ENCODE measurements at places on chromosomes 2 and 18. TPM values are rescaled to one million over a fixed set of nuclear protein-coding genes. Genes with fewer than 3 reads are reported as not detected.
A peak's percentile ranks its signal among the peaks of the same experiment; 100 is the strongest.

DNA sequence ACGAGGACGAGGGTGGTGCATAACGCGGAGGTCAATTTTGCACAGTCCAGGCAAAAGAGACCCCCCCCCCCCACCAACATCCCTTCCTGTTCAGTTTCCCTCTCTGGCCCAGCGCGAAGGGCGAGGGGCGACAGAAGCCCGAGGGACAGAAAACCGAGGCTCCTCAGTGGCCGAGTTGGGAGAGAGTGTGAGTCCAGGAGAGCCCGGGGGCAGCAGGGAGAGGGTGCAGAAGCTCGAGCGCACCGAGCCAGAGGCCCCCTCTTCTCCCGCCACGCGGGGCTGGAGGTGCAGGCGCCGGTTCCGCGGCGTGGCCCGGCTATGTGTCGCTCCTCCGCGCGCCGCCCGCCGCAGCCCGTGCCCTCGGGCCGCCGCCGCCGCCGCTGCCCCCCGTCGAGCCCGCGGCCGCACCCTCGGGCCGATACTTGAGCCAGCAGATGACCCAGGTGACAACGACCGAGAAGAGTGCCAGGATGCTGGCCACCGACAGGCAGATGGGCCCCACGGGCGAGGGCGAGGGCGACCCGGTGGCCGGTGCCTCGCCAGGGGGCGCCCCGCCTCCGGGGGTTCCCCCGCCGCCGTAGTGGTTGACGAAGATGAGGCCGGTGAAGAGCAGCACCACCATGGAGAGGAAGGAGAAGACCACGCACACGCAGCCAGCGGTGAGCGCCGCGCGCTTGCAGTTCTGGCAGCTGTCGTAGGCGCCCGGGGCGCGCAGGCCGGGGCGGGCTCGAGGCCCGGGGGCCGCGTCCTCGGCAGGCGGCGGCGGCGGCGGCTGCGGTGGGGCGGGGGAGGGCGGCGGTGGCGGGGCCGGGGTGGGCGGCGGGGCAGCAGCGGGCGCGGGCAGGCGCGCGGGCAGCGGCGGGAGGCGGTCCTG lies 20.2 kb upstream of the PAX3 start:
- DNase-seq = no peak

The C2orf78 gene
- total RNA-seq = not detected

DNA sequence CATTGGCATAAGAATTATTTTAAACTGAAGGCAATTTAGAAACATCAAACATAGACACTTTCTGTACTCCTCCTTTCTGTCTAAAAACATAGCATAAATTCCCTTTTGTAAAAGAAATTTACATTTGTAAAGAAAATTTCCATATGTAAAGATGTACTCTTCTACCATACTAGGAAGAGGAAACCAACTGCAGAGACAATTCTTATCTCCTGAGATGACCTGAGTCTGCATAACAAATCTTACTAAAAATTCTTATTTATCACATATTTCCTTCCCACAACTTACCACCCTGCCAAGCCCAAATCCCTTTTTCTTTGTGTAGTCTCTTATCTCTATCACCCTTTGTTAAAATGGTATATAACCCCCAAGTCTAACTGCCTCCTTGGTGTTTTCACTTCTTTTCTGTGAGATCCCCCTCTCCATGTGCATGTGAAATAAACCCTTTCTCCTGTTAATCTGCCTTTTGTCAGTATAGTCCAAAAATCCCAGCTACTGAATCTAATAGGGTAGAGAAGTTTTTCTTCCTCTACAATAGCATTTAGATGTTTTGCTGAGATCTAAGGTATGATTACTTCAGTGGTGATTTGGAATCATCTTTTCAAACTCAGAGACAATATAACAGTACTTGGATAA lies 81.0 kb downstream of the CHN1 start:
- no peak for DNase-seq

The EPB41L3 gene
- 28.0 TPM for total RNA-seq

DNA sequence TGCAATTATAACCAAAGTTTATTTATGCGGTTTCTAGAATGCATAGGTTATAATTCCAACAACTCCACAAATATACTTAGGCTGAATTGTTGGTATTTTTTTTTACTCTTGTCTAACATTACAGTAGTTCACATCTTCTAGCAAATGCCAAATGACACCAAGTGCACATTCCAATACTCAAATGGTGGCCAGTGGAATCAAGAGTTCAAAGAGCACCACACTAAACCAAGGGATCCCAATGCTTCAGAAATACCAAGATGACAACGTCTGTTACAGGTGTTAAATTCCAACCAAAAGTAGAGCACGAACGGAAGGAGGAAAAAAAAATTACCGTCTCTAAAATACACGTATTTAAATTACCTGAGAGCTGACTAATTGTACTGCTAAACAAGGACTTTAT lies 136.2 kb downstream of the TMEM247 start:
- DNase-seq = no peak

- no peak for DNase-seq
Measured at GRCh38 chr2:9052821-9053533, 49.5 kb upstream of the MBOAT2 start.

The DPP4 gene
- 203 TPM for total RNA-seq

DNA sequence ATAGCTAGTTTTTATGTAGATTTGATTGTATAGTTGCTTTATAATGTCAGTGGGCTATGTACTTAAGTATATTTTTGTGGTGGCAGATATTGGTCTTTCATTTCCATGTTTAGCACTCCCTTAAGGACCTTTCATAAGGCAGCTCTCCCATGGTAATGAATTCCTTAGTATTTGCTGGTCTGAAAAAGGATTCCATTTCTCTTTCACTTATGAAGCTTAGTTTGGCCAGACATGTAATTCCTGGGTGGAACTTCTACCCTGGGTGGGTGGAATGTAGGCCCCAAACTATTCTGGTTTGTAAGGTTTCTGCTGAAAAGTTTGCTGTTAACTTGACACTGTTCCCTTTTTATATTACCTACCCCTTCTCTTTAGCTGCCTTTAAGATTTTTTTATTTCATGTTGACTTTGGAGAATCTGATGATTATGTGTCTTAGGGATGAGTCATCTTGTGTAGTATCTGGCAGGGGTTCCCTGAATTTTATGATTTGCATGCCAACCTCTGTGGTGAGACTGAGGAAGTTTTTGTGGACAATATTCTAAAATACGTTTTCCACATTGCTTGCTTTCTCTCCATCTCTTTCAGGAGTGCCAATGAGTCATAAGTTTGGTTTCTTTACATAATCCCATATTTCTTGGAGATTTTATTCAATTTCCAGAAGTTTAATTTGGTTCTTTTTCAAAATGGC lies 65.4 kb upstream of the VRK2 start:
- peak; percentile 84 for DNase-seq

The RNMT gene
- total RNA-seq = 30.0 TPM

DNA sequence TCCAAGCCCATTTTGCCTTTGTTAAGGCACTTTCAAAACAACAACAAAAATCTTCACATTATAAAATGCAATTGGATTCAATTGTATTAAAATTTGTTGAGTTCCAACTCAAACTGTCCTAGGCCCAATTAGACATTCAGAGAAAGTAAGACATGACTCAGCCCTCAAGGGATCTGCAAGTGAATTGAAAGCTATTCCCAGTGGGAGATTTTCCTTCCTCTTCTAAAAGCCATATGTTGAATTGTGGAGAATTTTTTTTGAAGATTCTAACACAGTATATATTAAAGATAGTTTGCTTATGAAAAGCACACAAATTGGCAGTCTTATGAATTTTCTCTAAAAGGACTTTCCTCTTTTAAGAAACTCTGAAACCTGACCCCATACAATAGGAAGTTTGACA lies 268.0 kb upstream of the PARD3B start:
- no peak for DNase-seq

- no peak for DNase-seq
Measured at GRCh38 chr2:84187258-84187657, 271.8 kb downstream of the SUCLG1 start.

DNA sequence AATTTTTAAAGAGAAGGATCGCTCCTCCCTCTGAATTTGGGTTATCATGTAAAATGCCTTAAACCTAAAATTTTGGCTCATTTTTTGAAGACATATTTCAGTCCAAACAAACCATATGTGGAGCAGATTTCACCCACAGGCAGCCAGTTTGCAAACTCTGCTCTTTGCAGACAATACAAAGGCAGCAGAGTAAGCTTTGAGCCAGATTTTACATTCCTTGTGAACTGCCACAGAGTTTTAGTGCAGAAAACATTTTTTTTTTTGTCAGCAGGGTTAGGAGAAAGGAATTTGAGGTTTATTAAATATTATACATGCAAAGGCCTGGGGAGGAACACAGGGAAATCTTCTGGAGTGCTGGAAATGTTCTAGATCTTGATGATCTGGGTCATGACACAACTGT lies 171.9 kb upstream of the FN1 start:
- peak; percentile 87 for DNase-seq

- no peak for DNase-seq
Measured at GRCh38 chr2:238097201-238097987, 2.7 kb upstream of the ESPNL start.

DNA sequence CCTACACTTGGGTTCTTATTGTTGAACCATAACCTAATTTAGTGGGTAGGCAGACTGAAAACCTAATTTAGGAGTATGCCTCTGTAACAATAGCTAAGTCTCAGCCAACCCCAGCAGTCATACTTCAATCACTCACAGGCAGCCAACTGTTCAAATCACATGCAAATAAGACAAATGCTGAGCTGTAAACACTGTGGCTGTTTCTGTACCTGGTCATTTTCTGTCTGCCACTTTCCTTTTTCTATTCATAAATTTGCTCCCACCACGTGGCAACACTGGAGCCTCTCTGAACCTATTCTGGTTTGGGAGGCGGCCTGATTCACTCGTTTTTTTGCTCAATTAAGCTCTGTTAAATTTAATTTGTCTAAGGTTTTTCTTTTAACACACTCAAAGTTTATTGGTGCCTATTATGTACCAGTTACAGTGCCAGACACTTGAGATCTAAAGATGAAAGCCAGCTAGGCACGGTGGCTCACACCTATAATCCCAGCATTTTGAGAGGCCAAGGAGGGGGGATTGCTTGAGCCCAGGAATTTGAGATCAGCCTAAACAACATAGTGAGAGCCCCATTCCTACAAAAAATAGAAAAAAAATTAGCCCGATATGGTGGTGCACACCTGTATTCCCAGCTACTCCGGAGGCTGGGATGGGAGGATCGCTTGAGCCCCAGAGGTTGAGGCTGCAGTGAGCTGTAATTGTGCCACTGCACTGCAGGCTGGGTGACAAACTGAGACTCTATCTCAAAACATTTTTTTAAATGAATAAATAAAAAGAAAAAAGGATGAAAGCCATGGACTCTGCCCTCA lies 41.1 kb downstream of the THNSL2 start:
- DNase-seq = no peak

The SKA1 gene
- 3.0 TPM for total RNA-seq

DNA sequence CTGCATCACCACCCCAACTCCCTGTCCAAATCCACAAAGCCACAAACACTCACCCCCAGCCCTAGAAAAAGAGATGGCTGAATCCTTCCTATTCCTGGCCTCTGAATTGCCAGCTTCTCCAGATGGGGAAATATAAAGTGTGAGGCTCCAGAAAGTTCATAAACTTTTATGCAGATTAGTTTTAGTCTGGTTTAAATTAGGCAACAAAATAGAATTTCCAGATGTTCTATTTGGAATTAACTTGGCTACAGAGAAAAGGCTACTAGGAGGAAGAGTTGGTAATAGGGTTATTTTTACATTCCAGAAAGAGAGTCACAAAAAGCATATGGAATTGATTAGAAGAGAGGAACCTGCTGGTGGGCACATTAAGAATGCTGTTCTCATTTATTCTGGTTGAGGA lies 56.0 kb downstream of the EN1 start:
- peak; percentile 21 for DNase-seq

DNA sequence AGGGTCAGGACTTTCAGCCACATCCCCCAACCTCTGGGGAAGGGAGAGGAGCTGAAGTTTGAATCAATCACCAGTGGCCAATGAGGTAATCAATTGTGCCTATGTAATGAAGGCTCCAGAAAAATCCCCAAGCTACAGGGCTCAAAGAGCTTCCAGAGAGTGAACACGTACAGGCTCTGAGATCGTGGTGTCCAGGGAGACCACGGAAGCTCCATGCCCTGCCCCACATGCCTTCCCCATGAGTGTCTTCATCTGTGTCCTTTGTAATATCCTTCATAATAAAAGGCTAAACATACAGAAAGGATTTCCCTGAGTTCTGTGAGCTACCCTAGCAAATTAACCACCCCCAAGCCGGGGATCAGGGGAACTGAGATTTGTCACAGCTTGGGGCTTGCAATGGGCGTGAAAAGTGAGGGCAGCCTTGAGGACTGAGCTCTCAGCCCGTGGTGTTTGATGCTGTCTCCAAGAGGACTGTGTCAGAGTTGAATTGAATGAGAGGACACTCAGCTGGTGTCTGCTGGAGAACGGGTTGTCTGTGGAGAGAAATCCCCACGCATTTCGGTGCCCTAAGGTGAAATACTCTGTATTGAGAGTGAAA lies 25.5 kb upstream of the TUBB6 start:
- DNase-seq = peak; percentile 83

The GAL3ST2 gene
- 0.25 TPM for total RNA-seq

- DNase-seq = peak; percentile 80
Measured at GRCh38 chr2:210477496-210477895, 937 bp upstream of the LANCL1 start.

DNA sequence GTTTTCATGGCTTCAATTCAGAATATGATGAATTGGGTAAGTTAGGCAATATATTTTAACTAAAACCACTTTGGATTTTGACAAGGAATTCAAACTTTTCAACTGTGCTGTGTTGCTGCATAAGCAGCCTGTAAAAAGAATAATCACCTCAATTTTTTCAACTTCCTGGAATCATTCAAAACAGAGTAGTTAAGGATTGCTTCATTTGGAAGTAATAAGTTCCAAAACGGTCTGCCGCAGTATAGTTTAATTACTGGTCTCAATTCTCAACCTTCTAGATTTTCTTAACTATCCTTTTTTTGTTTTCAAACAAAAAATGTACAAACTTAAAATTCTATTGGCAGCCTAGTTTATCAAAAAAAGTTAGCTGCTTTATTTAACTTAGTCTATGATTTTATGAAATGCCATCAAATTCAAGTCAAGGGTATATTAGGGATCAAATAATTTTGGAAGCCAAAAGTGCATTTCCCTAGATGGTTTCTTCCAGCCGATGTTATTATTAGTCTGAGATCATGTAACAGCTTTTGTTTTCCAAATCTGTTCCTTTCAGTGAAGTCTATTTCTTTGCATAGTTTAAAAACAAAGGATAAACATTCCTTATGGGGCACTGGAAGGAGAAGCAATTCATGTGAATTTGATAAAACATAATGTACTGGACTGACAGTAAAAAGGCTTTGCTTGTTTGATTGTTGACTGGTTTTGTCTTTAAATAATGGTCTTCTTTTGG lies 76.1 kb upstream of the ETAA1 start:
- DNase-seq = peak; percentile 51

The ZAP70 gene
- not detected for total RNA-seq

DNA sequence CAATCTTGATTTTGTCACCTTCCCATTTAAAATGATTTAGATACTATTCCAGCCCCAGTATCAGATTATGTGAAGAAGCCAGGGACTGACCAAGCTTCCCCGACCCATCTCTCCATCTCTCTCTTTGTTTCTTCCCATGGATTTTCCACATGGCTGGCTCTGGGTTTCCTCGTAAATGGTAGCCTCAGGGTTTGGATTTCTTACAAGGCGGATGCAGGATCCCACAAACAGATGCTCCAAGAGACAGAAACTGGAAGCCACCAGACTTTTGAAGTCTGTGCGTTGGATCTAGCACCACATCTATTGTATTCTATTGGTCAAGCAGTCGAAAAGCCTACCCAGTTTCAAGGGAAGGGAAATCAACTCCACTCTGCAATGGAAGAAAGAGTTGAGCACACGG lies 46.0 kb upstream of the SPHKAP start:
- no peak for DNase-seq
